T-helper 9 cell (primary cell): ENCODE measurements at places on chromosomes 3 and 15.

GRCh38 chr3:115576325-115576875, 46.9 kb upstream of the GAP43 start:
- no peak for DNase-seq

DNA sequence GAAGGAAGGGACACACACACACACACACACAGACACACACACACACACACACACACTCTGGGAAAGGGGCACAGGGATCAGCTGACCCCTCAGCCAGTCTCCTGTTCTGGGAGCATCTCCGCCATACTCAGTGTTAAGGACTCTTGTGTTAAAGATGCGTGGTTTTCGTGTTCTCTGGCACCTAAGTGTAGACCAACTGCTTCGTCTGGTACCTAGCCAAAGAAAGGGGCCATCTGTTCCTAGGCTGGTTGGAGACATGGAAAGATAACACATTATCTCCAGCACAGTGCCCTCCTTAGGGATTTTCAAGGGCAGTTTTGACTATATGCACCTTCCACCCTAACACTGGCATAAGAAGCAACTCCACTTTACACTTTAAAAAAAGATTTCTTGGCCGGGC, 65.1 kb downstream of the EPHB1 start:
- no peak for DNase-seq

DNA sequence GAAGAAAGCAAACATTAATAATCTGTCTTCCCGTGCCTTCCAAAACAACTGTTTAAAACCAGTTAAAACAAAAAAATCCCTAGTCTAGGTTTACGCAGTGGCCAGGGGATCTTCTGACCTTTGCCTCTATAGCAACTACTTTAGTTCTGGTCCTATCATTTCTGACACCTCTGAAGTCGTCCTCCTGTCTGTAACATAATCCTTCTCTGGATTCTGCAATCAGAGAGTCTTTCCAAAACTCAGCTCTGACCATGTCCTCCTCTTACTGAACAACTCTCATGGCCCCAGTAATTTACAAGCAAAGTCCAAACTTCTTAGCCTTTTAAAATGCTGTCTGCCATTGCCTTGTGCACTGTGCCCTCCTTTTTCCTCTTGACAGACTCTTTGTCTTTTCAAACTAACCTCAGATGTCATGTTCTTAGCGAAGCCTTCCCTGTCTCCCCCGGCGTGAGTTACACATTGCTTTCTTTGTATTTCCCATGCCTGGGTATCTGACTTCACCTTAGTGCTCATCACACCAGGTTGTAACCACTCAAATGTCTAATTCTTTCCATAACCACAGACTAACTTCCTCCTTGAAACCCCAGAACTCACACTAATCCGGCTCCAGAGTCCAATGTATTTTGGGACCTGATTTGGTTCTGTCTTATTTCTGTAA, 105.2 kb upstream of the BNIP2 start:
- no peak for DNase-seq

GRCh38 chr15:50260969-50261496, 4.5 kb downstream of the HDC start:
- no peak for DNase-seq

GRCh38 chr3:138914870-138915502, 32.0 kb downstream of the FOXL2 start:
- no peak for DNase-seq

DNA sequence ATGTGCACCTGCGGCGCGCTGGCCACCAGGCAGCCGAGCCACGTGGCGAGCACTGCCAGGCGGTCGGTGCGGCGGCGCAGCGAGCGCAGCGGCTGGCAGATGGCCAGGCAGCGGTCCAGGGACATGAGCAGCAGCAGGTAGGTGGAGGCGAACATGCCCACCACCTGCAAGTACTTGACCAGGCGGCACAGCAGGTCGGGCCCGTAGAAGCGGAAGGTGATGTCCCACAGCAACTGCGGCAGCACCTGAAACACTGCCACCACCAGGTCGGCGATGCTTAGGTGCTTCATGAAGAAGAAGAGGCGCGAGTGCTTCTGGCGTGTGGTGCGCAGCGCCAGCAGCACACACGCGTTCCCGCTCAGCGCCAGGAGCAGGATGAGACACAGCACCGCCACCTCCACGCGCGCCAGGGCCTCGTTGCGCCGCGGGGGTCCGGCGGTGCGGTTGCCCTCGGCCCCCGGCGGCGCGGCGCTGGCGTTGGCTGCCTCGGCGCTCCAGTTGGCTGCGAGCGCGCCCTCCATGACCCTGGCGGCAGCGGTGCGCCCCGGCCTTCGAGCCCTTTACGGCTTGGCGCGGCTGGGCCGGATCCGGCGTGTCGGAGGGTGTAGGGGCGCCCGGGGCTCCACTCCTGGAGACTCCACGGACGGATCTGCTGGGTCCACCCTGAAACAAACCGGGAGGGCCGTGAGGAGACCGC, 1.6 kb downstream of the OXTR start:
- no peak for DNase-seq

- peak; percentile 84 for DNase-seq
Measured at GRCh38 chr15:78944669-78945407, at the start of gene CTSH. CTSH (minus strand) TSS chr15:78945046; CDS start chr15:78944981, 65 bp downstream.

- no peak for DNase-seq
Measured at GRCh38 chr3:24137958-24138875, 193.1 kb downstream of the NR1D2 start.

GRCh38 chr3:25663347-25663868, 1.3 kb downstream of the TOP2B start:
- peak; percentile 12 for DNase-seq

- DNase-seq = no peak
Measured at GRCh38 chr3:16665282-16665741, 60.1 kb upstream of the DAZL start.

DNA sequence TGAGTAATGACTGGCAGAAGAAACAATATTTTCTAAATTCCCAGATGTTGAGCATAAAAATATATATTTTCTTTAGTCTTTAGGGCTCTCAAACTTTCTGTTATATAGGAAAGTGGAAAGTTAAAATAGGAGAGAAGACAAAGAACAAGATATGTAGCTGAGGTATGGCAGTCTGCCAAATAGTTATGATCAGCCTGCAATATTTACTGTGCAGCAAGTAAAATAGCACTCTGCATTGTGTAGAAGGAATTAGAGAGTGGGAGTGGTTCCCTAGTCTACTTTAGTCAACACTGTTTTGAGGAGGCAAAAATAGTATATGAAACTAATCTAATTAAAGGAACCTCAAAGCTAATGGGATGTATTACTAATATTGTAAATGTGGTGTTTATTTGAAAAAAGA, 978.1 kb upstream of the ALCAM start:
- no peak for DNase-seq

GRCh38 chr15:83300826-83301225, 16.4 kb upstream of the BNC1 start:
- DNase-seq = no peak

DNA sequence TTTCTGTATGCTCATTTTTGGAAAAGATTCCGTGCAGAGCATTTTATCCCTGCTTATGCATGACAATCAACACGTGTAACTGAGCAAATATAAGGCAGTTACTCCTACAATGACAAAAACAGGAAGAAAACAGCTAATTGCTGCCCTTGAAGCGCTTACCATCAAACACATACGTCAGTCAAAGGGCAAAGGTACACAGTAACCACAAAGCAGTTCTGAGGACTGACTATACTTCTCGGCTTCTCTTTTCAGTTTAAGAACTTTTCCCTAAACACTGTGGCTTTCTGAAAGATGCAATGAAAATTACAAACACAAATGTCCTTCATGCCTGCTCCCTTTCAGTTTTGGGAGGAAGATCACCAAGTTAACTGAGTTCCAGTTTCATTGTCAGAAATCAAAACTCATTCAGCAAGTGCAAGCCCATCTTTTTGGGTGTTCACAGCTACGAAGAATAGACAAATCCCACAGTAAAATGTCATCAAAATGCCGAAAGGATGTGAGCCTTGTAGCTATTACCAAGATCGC, 602.8 kb downstream of the FOXP1 start:
- DNase-seq = no peak

- DNase-seq = no peak
Measured at GRCh38 chr3:16471897-16472296, 41.6 kb downstream of the RFTN1 start.

DNA sequence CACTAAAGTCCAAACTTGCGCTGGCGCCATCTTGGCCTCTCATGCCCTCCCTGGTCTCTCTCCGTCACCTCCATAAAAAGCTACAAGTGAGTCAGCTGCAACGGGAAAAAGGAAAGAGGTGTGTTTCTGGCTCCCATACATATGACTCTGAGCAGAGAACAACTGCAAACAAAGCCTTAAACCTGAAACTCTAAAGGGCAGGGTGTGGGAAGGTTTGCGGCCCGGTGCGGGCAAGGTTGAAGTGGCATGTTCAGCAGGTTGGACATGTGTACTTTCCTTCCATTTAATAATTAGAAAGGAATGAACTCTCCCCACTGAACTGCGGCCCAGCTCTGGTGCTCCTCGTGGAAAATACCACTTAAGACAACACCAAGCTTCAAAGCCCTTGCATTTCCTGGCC, 59.0 kb upstream of the PPARG start:
- DNase-seq = no peak

- no peak for DNase-seq
Measured at GRCh38 chr3:71423151-71423906, 160.2 kb downstream of the FOXP1 start.

GRCh38 chr3:177449360-177450006, 252.2 kb upstream of the TBL1XR1 start:
- DNase-seq = no peak

GRCh38 chr15:49343546-49343945, 79.5 kb upstream of the FGF7 start:
- no peak for DNase-seq

- DNase-seq = no peak
Measured at GRCh38 chr15:83284559-83285283, at the start of gene BNC1. BNC1 (minus strand) TSS chr15:83284664; CDS start chr15:83284628, 36 bp downstream.

- no peak for DNase-seq
Measured at GRCh38 chr3:54565956-54566355, 361.9 kb downstream of the LRTM1 start.

GRCh38 chr3:129672412-129672811, 65.9 kb upstream of the PLXND1 start:
- no peak for DNase-seq

GRCh38 chr3:13750731-13751130, 129.1 kb downstream of the WNT7A start:
- no peak for DNase-seq

DNA sequence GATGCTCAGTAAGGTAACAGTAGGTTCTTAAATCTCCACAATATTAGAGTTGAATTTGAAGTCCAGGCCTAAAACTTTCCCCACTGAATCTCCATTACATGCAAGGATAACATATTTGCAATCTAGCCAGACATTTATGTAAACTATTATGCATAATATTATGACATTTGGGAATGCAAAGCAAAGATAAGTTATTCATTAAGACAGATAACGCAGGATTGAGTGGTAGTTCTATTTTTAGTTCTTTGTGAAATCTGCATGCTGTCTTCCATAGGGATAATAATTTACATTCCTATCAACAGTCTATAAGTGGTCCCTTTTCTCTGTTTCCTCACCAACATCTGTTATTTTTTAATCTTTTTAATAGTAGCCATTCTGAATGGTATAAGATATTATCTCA, 333.5 kb downstream of the AGBL1 start:
- DNase-seq = no peak

- no peak for DNase-seq
Measured at GRCh38 chr3:67635806-67636205, 18.6 kb downstream of the SUCLG2 start.

- DNase-seq = no peak
Measured at GRCh38 chr15:89972085-89972484, 29.0 kb upstream of the ZNF710 start.

DNA sequence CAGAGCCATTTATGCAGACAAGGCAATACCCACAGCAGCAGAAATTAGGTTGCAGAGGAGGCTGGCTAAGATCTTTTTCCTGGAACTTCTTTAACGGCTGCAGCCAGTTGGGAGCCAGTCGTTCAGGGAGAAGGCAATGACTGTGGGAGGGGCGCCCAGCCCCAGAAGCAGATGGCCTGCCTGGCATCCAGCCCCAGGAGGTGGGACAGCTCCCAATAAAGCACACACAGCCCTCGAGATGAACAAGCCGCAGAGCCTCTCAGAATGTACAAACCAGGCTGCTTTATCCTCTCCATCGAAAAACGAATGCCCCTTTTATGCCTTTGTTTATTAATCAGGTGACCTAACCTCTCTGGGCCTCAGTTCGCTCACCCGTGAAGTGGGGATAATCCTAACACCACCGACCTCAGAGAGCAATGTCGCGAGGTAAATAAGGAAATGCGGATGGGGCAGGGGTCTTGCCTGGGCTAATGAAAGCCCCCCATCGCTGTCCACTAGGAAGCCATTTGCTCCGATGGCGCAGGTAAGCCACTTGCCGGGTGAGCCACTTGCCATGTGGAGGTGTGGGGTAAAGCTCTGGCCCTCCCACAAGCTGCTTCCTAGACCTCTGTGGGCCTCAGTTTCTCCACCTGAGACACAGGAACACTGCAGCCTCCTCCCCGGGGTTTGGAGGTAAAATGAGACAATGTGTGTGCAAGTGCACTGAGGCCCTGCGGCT, 35.8 kb downstream of the MGLL start:
- no peak for DNase-seq

GRCh38 chr3:141575879-141576743, 89.3 kb downstream of the RASA2 start:
- DNase-seq = no peak

DNA sequence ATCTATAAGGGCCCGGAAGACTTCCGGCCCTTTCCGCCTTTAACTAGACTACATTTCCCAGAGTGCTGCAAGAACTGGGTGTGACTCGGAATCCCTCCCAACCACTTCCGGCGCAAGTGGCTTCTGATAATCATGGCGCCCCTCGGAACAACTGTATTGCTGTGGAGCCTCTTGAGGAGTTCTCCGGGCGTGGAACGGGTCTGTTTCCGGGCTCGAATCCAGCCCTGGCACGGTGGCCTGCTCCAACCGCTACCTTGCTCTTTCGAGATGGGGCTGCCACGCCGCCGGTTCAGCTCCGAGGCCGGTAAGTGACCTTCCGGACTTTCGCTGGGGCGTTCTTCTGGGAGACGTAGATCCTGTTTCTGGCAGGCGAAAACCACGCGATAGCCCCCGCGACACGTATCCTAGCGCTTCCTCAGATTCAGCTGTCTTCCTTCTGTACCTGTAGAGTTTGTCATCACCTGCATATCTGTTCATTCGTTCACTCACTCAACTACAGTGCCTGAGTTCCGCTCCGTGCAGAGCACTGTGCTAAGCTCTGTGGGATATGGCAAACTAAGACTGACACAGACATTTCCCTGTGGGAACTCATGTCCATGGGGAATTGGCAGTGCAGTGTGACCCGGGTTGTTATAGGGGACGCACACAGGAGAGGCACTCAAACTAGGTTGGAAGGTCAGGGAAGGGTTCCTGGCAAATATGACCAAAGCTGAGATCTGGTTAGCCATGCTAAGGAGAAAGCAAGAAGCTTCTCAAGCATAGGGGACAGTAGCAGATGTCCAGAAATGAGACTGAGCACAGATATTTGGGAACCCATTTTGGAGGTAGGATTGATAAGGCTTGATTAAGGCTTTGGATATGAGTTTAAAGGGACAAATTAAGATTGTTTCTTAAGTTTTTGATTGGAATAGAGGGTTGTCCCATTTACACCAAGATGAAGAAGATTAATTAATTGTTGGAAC, at the start of gene MRPS22:
Gene MRPS22, plus strand, starts transcription at position 126 of the 962 bp plus-strand sequence. Its CDS starts 7 bp downstream, at position 133.
- peak; percentile 66 for DNase-seq

GRCh38 chr3:90055666-90056065, 948.2 kb downstream of the EPHA3 start:
- no peak for DNase-seq
